NCI-H69 (cell line): ENCODE measurements at places on chromosomes 13 and 19.
A peak's percentile ranks its signal among the peaks of the same experiment; 100 is the strongest.

GRCh38 chr13:111620166-111620565 lies 299.7 kb downstream of the TEX29 start:
- DNase-seq: no peak

DNA sequence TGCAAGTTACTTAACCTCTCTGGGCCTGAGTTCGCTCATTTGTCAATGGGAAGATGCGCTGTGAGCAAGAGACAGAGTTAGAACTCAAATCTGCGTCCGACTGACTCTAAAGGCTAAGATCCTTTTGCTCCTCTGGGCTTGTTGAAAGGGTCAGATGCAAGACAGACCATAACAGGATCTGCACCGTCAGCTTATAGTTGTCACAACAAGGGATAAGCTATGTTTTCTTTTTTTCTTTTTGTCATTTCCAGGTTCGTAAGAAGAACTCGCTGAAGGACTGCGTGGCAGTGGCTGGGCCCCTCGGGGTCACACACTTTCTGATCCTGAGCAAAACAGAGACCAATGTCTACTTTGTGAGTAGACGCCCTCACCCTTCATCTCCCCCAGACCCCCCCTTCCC lies 1.1 kb downstream of the PPAN start:
- DNase-seq: no peak

DNA sequence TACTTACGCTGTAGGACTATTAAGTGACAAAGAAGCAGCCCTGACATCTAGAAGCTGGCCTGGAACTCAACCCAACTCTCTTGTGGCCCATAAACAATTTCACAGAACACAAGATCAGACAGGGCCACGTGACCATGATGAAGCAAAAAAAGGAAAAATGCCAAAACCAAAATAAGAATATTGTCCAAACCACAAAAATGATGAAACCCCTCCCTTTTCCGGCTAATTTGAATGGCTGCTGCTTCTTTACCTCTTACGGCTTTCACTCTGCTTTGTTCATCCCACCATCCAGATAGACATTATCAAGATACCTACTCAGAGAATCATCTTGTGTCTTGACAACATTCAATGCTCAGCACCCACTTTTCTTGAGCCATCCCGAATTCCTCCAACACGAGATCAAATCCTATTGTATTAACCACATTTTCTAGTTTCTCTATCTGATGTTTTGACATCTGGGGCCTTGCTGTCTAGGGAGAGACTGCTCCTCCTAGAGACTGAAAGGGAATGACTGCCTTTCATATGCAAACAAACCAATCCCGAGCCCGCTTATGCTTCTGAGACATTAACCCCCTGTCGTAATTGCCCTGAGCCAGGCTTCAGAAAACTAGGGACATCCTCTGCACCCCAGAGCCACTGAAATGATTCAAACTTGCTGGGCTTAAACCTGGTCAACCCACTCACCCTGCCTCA lies 186.3 kb downstream of the TDRD3 start:
- peak; percentile 16 for DNase-seq

- no peak for DNase-seq
Measured at GRCh38 chr19:8404391-8405151, 8.5 kb upstream of the MARCHF2 start.

DNA sequence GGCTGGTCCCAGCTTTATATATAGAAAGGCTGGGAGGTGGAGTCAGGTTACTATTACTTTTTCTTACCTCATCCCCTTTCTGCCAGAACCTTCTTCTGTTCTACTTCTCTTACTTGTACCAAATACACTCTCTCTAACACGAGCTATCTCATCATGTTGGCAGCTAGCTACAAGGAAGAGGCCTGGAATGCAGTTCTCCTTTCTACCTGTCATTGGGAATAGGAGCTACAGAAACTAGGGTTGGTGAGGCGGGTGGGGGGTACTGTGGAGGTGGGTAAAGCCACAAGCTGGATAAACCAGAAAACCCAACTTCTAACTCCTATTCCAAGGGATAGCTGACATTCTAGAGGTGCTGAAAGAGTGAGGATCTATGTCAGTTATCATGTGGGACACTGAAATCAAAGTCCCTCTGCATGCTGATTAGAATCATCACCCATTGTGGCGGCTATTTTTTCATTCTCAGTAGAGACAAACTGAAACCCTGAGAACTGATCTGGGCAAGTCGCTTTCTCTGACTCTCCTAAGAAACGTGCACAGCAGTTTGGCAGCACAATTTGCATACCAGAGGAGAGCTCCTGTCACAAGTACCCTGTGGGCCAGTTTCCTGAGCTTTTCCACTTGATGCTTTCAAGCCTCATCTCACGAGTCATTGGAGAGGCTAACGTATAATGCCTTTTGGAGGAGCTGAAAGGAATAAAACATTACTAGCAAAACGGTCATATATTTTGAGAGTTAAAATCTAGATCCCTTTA lies 358.1 kb downstream of the ENOX1 start:
- DNase-seq: no peak

DNA sequence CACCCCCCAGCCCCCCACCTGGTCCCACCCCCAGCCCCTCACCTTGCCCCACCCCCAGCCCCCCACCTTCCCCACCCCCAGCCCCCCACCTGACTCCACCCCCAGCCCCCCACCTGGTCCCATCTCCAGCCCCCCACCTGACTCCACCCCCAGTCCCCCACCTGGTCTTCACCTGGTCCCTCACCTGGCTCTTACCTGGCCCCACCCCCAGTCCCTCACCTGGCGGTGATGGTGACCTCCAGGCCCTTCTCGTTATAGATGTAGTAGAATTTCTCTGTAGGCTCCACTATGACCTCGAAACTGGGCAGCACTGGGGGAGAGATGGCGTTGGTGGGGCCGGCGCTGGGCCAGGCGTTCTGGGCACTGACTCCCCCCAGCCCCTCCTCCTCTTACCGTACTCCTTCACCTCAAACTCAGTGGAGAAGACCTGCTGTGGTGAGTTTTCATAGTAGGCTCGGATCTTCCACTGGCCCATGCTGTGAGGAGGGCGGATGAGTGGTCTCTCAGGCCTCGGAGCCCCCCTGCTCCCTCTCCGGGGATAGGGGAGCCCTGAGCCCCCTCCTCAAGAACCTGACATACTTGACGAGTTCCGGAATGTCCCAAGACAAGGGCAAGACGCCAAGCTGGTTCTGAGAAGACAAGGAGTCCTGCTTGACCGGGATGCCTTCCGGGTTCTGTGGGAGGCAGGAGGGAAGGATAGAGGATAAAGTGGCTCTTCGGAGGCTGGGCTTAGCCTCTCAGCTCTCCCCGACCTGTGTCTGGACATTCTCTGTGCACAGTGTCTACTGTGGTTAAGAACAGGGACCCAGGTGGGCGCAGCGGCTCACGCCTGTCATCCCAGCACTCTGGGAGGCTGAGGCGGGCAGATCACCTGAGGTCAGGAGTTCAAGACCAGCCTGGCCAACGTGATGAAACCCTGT lies 6.4 kb downstream of the C3 start:
- DNase-seq: no peak

DNA sequence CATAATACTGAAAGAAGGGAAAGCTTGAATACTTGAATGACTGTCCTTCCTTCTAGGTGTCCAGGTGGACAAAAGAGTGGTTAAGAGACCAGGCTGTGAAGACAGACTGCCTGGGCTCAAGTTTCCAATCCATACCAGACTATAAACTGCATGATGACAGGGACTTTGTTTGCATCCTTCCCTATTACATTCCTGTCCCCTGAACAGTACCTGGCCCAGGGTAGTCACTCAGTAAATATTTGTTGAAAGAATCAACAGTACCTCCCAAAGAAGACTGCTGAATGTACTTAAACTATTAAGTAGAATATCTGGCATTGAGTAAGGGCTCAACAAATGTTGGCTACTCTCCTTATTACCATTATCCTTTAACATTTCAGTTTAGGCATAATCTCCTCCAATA lies 29.7 kb downstream of the MIPEP start:
- DNase-seq: no peak

DNA sequence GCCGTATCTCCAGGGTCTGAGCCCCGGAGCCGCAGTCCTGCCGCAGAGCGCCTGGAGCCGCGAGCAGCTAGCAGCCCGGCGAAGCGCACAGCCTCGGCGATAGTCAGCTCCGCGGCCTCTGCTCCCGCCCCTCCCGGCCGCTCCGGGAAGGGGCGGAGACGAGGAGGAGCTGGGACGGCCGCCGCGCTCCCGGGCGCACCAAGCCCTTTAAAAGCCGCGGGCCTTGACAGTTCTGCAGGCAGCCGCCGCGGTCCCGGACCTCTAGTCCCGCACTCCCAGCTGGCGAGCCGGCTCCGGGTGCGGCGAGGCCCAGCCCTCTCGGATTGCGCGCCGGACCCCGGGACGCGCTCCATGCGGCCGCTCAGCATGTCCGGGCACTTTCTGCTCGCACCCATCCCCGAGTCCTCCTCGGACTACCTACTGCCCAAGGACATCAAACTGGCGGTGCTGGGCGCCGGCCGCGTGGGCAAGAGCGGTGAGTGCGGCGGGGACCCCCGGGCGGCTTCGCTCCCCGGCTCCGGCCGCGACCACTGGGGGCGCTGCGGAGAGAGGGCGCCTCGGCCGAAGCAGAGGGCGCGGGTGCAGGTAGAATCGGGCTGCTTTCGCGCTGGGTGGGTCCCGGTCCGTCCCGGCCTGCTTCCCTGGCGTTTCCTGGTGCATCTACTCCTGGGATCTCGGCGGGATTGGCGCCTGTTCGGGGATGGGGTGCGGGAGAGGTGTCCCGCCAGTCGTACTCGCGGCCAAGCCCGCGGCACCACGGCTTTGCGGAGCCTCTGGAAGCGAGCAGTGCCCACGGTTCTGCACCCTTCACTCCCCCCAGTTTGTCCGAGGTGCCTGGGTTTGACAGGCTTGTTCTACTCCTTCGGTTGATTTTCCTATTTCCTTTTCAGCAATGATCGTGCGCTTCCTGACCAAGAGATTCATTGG lies at the start of gene RASL11A:
Gene RASL11A, plus strand, starts transcription at position 237 of the 927 bp plus-strand sequence. Its CDS starts 115 bp downstream, at position 352.
- peak; percentile 71 for DNase-seq

GRCh38 chr13:67642657-67643056 lies 412.5 kb upstream of the PCDH9 start:
- DNase-seq: no peak

- no peak for DNase-seq
Measured at GRCh38 chr19:42206871-42207755, 10.4 kb downstream of the DEDD2 start.

GRCh38 chr13:39148513-39148961 lies 110.3 kb downstream of the NHLRC3 start:
- DNase-seq: peak; percentile 84

GRCh38 chr13:20148501-20149183 lies 12.2 kb downstream of the GJA3 start:
- DNase-seq: no peak

GRCh38 chr19:50187937-50188336 lies 15.5 kb upstream of the MYH14 start:
- no peak for DNase-seq

DNA sequence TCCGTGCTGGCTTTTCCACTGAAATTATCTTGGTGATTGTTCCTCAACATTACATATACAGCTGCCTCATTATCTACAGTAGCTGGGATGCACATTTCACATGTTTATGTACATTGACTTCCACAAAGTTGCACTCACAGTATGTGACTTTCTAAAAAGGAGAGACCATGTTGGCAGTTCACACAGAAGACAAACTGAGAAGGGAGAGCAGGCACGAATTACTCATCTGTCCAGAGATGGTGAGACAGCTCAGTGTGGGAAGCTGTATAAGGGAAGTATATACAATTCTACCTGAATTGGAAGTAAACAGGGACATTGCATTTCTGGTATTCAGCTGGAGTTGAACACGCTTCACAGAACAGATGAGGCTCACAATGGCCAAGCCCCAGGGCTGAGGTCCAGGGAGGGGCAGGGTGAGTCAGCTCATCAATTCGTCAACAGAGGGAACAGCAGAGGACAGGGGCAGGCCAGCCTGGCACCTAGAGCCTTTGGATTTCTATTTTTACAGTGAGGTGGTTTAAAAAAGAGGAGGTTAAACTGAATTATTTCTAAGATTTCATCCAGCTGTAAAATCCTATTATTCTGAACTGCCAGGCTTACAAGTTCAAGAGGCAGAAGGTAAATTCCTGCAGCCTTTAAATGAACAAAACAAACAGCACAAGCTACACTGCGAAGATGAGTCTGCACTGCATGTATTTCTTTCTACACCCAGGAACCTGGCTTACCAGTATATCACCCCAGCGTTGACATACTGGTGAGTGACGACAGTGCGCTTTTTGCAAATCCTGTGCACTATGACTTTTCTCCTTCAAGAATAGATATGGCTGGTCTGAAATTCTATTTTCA lies 9.8 kb downstream of the PARP4 start:
- DNase-seq: peak; percentile 8

DNA sequence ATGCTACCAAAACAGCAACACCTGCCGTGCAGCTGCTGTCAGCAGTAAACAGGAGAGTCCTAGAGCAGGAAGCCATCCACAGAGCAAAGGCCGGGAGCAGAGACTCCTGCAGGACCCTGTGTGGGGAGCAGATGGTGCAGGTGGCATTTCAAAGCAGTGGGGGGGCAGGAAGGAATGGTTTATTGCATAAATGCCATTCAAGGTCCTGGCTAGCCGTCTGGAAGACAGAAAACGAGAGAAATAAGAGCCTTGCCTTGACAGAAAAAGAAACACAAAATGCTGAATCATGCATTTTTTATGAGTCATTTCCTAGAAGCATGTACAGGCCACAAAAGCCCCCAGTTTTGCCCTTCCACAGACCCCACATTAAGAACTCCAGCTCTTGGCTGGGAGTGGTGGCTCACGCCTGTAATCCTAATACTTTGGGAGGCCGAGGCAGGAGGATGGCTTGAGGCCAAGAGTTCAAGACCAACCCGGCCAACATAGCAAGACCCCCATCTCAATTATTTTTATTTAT lies 5.4 kb downstream of the RSPH6A start:
- DNase-seq: peak; percentile 86
